ENCODE measurements at places on chromosomes 2 and 18.
A peak's percentile ranks its signal among the peaks of the same experiment; 100 is the strongest.

GRCh38 chr18:42255908-42256765 lies 301.1 kb downstream of the PIK3C3 start:
- no peaks in the 10 kb centered on the region for H3K36me3 ChIP-seq
- no peak overlapping the region for H3K27ac ChIP-seq
- peaks cover 6% of the 10 kb centered on the region for H3K27me3 ChIP-seq
- H3K4me1 ChIP-seq = no peaks in the 10 kb centered on the region
- DNase-seq = no peak

GRCh38 chr18:47323158-47323557 lies 71.7 kb upstream of the SKOR2 start:
- H3K4me3 ChIP-seq = no peak overlapping the region
- H3K27ac ChIP-seq = no peak overlapping the region

DNA sequence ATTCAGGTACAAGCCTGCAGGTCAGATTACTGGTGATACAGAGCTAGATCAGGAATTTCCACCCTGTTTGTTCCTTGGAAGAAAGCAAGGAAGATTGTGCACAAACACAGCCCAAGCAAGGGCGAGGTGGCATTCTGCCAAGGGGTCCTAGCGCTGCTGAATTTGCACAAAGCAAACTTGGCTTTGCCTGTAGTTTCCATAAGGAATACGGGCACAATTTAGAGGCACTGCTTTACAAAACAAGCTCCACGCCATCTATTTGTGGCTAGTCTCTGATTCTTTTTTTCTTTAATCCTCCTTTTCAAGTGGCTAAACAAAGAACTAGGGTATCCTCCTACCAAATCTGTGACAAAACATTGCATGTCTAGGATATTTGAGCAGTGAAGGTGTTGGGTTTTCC lies 195.5 kb upstream of the ACVR2A start:
- no peak overlapping the region for H3K27ac ChIP-seq
- no peaks in the 10 kb centered on the region for H3K36me3 ChIP-seq
- no peaks in the 10 kb centered on the region for H3K4me1 ChIP-seq
- no peak for DNase-seq
- no peak overlapping the region for H3K4me3 ChIP-seq
- no peaks in the 10 kb centered on the region for H3K27me3 ChIP-seq

DNA sequence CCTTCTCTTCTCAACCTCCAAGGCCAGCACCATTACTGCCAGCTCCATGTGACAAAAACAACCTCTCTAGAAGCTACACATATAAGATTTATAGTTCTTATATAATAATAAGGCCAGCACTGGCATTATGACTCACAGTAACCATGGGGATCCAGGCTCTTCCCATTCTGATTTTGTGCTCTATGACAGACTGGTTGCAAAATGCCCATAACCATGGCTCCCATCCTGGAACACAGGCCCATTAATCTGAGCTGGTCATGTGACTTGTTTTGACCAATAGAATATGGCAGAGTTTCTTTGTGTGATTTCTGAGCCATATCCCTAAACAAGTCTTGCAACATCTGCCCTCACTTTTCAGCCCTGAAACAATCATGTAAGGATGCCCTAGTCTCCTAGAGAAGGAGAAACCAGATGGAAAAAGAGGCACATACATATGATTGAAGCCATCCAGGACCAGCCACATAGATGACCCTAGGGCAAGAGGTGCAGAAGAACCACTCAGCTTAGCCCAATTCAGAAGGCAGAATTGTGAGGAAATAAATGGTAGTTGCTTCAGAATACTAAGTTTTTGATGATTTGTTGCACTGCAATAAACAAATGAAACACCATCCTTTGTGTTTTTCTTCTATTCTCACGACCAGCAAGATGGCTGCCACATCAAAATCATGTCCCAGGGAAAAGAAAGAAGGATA lies 173.9 kb downstream of the SUCLG1 start:
- no peak for DNase-seq
- no peaks in the 10 kb centered on the region for H3K27me3 ChIP-seq
- H3K4me3 ChIP-seq = no peak overlapping the region

DNA sequence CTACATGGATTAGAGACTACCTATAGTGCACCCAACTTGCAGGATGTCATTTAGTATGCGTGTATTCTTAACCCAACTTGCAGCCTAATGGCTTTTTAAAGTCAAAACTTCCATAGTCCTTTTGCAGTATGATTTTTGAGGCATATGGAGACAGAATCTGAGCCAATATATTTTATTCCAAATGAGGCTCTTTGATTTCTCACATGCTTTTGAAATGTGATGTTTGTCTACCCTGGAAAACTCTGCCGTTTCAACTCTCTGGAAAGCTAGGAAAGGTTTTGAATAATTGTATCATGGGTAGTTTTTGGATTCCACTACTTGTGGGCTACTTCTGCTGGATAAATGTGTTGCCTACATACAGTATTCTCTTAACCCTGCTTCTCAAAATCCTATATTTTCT lies 206.6 kb downstream of the ZNF385B start:
- no peaks in the 10 kb centered on the region for H3K36me3 ChIP-seq
- DNase-seq = no peak
- H3K27me3 ChIP-seq = no peaks in the 10 kb centered on the region
- H3K27ac ChIP-seq = no peak overlapping the region

GRCh38 chr2:8332646-8333045 lies 349.2 kb upstream of the ID2 start:
- no peak overlapping the region for H3K4me3 ChIP-seq
- H3K4me1 ChIP-seq = peaks cover 5% of the 10 kb centered on the region
- no peaks in the 10 kb centered on the region for H3K27me3 ChIP-seq

DNA sequence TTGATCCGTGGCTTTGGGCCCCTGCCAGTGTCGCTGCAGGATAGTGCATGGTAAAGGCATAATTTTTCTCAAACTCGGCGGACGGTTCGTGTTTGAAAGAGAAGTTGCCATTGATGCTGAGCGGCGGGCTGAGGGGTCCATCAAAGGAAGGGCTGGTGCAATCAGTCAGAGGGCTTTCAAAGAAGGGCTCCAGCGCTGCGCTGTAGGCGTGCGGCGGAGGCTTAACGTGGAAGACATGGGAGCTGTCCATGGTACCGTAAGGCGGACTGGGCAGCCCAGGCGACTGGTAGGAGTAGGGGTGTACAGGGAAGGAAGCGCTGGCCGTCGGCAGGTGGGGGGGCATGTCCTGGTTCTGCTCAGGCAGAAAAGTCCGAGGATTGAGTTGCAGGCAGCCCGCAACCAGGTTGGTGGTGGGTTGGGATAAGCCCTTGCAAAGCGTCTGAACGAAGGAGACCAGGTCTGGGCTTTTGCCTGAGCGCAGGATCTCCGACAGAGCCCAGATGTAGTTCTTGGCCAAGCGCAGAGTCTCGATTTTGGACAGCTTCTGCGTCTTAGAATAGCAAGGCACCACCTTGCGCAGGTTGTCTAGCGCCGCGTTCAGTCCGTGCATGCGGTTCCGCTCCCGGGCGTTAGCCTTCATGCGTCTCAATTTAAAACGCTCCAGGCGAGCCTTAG lies 2.3 kb downstream of the NEUROD1 start:
- peak; percentile 53 for DNase-seq
- H3K36me3 ChIP-seq = no peaks in the 10 kb centered on the region
- peaks cover 33% of the 10 kb centered on the region for H3K4me1 ChIP-seq
- peaks cover 51% of the 10 kb centered on the region for H3K27me3 ChIP-seq
- H3K4me3 ChIP-seq = peak overlapping the region; percentile 23

GRCh38 chr2:141490886-141491285 lies 639.9 kb downstream of the LRP1B start:
- H3K4me1 ChIP-seq = no peaks in the 10 kb centered on the region
- DNase-seq = no peak
- H3K27me3 ChIP-seq = no peaks in the 10 kb centered on the region
- H3K36me3 ChIP-seq = no peaks in the 10 kb centered on the region

DNA sequence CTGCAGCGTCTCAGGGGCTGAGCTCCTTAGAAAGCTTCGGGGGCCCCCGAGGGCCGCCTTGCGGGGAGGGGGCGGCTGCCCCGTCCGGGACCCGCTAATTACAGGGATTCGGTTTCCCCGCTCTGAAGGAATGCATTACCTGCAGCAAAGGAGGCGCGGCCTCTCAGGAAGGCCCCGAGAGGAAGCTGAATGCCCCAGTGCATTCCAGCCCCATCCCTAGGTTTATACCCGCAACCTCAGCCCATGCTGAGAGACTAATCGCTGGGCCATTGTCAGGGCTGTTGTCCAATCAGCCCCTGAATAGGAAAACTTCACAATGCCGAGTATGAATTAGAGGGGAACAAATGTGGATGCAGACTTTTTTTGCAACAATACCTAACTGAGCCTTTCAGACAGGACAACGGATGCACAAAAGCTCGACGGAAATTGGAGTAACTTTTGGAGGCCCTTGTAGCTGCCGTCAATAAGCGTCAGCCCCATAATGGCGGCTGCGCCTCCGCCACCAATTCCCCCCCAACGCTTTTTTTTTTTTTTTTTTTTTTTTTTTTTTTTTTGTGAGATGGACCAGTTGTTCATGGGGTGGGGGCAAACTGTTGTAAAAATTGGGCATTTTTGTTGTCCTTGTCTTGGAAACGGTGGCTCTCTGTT lies 138.6 kb upstream of the SIX3 start:
- DNase-seq = no peak
- peaks cover 25% of the 10 kb centered on the region for H3K27me3 ChIP-seq
- H3K4me1 ChIP-seq = peaks cover 17% of the 10 kb centered on the region
- no peak overlapping the region for H3K27ac ChIP-seq
- no peaks in the 10 kb centered on the region for H3K36me3 ChIP-seq

- H3K4me1 ChIP-seq = no peaks in the 10 kb centered on the region
- no peak for DNase-seq
- H3K36me3 ChIP-seq = no peaks in the 10 kb centered on the region
- H3K27ac ChIP-seq = no peak overlapping the region
These were observed 256.9 kb upstream of the COPS8 start for GRCh38 chr2:236828820-236829219.

DNA sequence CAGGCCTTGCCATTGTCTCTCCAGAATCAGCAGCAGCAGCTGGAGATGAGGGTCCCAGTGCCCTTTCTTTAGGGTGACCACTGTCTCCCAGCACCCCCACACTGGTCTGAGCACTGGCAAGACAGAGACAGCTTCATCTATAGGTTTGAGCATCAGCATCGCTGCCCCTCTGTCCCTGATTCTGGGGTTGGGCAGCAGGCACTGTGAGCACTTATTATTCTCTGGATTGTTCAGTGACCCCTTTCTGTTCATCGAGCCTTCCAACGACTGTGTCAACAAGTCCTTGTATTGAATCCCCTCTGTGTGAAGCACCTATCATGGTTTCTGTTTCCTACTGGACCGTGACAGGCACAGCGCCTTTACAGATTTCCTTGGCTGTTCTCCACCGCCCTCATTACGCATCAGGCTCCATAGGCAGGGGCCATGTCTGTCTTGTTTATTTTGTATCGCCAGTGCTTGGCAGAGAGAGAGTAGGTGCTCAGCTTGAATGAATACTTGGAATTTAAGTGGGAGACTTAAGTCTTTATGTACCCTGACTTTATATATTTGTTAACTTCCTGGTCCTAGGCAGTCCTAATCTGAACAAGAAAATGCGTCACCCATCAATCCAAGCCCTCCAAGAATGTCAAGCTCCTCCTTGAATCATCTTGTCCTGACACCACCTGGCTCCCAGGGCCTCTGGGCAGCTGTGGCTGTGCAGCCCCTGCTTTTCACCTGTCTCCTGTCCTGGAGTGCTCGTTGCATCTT lies 11.4 kb downstream of the MALL start:
- H3K4me1 ChIP-seq = no peaks in the 10 kb centered on the region
- no peak overlapping the region for H3K4me3 ChIP-seq
- H3K27me3 ChIP-seq = no peaks in the 10 kb centered on the region
- H3K36me3 ChIP-seq = no peaks in the 10 kb centered on the region
- H3K27ac ChIP-seq = no peak overlapping the region

Data from T-cell (primary cell).